Pulmonary artery endothelial cell (primary cell): ENCODE measurements at places on chromosomes 3 and 15.

- no peak for DNase-seq
Measured at GRCh38 chr3:4729061-4729973, 236.2 kb downstream of the ITPR1 start.

DNA sequence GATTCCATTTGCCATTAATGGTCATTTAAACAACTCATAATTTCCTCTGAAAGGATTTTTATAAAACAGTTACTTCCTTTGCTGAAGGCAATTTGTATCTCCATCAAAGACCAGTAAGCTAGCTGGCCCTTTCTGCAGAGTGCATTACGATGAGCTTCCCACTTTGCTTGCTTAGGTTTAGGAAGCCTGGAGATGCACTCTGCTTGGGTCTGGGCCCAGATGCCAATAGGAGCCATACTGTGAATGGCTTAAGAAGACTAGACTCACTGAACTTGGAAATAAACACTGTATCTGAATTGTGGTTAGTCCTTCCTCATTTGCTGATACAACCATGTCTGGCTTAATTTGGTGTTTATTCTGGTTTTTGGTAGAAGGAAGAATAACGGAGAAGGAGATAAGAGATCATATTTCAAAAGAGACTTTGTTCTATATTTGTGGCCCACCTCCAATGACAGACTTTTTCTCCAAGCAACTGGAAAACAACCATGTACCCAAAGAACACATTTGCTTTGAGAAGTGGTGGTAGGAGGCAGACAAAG is 38.1 kb downstream of the OXNAD1 start:
- no peak for DNase-seq

- DNase-seq = no peak
Measured at GRCh38 chr3:158368271-158368670, 202.7 kb upstream of the MLF1 start.

DNA sequence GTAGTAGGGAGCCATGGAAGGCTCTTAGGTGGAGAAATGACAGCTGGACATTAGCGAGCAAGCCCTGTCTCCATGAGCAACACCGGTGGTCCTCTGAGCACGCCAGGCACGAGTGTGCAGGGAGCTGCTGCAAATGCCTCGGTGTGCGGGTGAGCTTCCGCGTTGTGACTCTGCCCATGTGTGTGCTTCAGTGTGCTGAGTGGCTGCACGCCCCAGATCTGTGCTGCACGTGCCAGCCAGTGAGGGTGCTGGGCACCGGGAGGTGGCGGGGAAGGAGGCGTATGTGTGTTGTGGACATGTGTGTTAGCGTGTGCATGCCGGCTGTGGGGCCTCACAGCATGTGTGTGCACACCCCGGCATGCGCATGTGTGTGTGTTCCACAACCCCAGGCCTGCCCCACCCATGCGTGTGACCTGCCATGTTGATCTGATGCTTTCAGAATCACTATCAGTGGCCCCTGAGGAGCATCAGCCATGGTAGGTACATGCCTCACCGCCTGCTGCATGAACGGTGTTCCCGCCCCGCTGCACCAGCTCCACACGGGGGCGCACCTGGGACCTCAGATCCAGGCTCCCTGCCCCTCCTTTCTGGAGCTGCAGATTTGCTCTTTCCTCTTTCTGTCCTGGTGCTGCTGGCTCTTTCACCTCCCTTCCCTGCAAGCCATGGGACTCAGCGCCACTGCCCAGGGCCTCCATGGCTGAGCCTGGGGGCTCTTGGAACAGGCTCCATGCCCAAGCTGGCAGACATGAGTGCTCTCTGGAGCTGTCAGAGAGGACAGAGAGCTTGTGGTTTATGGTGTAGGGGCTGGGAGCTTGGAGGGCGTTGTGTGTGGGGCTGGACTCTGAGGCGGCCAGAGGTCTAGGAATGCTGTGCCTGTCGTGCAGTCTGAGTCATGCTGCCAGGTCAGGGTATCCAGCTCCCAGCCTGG is 169.4 kb downstream of the TBC1D2B start:
- DNase-seq = no peak

DNA sequence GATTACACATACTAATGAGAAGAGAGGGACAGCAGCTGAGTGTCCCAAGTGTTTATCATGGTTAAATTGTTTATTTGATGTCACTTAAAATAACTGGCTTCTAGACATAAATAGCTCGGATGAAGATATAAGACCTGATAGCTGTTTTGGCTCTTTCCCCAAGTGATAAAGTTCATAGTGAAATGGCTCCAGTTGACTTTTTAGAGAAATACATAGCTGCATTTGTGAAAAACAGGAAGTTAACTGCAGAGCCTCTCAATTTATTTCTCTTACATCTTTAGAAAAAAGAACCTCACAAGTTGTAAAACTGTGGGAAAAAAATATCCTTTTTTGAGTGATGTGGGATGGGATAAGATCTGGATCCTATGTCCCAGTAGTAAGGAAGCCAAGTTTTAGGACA is 332.9 kb upstream of the RASGRP1 start:
- DNase-seq = no peak

- no peak for DNase-seq
Measured at GRCh38 chr3:24145981-24146822, 201.1 kb downstream of the NR1D2 start.
